HAP-1 (cell line): ENCODE measurements at places on chromosomes 16 and 17.

GRCh38 chr17:55225237-55225636 lies 39.5 kb upstream of the HLF start:
- no peak for DNase-seq

GRCh38 chr17:73616873-73617404 lies 27.3 kb downstream of the SDK2 start:
- no peak for DNase-seq

DNA sequence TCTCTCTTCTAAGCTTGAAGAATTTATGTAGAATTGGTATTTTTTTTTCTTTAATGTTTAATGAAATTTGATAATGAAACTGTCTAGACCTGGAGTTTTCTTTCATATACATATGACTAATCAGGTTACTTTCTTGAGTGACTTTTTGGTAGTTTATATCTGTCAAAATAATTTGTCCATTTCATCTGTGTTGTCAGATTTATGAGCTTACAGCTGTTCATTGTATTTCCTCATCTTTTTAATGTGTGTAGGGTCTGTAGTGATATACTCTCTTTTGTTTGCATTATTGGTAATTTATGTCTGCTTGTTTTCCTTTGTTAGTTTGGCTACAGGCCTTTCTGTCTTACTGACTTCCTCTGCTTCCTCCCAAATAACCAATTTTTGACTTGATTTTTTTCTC lies 55.7 kb downstream of the TAOK1 start:
- no peak for DNase-seq

DNA sequence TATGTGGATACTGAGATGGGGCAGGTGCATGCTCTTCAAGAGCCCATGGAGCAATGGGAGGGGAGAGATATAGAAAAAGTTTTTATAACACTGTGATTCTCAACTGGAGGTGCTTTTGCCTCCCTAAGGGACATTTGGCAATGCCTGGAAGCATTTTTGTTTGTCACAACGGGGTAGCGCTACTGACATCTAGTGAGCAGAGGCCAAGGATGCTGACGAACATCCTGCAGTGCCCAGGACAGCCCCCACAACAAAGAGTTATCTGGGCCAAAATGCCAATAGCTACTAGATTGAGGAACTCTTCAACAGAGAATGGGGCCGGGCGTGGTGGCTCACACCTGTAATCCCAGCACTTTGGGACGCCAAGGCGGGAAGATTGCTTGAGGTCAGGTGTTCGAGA lies 67.2 kb upstream of the CLEC3A start:
- DNase-seq, result no peak

DNA sequence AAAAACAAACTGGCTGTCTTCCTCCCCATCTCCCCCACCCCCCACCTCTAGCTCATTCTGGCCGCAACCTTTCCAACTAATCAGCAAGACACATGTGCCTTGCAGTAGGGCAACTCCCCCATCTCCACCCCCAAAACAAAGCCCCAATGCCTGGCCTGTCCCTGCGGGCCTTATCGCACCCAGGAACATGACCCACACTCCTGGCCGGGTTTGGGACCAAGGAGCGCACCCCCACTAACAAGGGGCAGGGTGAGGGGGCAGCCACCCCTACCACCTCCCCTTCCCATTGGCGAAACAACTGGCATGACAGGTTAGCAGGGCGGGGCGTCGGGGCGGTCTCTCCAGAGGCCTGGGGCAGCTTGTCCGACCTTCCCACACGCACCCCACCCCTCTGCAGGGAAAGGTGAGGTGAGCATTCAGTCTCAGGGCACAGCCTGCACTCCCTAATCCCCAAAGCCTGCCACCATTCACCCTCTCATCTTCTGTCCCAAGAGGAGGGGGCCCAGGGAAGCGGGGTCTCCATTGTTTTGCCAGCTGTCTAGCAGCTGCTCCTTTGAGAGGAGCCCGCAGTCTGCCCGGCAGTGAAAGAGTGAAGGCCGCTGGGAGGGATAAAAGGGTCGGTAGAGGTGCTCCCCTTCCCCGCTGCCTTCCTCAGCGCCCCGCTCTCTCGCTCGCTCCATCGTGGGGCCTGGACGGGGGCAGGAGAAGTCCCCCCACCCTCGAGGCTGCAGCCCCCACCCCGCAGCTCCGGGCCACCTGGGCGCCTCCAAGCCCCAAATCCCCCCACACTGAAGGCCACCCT lies 765 bp downstream of the MYO18A start:
- DNase-seq, result peak; percentile 75

GRCh38 chr16:66337463-66338188 lies 28.9 kb upstream of the CDH5 start:
- DNase-seq, result no peak
